ENCODE measurements at places on chromosomes 13 and 19. TPM values are rescaled to one million over a fixed set of nuclear protein-coding genes. Genes with fewer than 3 reads are reported as not detected.
A peak's percentile ranks its signal among the peaks of the same experiment; 100 is the strongest.

GRCh38 chr19:13040948-13041292, 45.6 kb downstream of the NFIX start:
- DNase-seq = no peak

The ZNF382 gene
- 11.8 TPM for total RNA-seq

DNA sequence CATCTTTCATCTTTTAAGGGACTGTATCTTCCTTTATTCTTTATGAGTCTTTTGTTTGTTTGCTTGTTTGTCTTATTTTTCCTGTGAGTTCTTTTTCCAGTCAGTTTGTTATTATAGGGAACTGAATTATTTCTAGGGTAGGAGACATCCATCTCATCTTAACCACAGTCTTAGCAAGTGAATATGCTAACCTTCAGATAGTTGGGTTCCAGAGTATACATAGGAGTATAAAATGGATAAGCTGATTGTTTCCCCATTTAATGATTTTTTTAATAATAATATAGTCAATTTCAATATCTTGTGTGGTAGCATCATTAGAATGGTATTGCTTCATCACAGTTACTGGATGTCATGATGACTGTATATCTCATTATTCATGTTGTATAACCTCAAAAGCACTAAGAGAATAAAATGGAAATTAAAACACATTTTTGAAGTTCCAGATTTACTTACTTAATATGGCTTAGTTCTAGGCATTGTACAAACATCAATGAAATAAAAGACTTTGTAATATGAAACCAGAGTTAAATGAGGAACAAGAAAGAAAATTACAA, 33.0 kb downstream of the GPC6 start:
- no peak for DNase-seq

The NCLN gene
- 49.6 TPM for total RNA-seq

DNA sequence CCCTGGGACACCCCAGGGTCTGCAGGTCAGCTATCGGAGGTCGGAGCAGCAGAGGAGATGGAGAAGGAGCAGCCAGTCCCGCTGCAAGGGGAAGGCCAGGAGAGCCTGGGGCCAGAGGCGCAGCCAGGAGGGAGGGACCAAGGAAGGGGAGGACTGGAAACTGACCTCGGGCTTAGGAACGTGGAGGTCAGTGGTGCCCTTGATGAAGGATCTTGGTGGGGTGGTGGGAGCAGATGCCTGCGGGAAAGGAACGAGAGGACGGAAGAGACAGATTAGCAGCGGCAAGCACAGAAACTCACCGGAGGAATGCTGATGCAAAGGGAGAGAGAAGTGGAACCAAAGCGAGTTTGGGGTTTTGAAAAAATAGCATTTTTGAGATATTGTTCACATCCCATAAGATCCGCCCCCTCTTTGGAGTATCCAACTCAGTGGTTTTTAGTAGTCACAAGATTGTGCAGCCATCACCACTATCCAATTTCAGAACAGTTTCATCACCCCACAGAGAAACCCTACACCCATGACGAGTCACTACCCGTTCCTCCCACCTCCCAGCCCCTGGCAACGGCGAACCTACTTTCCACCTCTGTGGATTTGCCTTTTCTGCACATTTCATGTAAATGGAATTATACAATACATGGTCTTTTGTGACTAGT, 22.1 kb downstream of the PLEKHF1 start:
- peak; percentile 30 for DNase-seq

The CEACAM8 gene
- total RNA-seq = not detected

- no peak for DNase-seq
These were observed 40.9 kb downstream of the ZNF846 start for GRCh38 chr19:9727644-9728043.

DNA sequence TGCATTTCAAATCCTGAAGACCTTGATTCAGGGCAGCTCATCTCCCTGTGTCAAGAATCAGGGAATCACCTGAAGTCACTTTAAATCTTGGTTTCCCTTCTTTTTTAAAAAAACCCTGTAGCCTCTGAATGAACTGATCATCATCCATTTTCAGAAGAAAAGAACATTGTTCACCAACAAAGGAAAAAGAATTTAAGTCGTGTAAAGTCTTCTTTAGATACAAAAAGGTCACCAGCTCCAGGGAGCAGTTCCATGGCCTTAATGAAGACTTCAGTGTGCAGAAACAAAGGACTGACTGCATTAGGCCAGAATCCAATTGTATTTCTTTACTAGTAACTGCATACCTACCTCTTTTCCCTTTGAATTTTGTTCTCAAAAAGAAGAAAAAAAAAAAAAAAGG, 245.0 kb downstream of the ABCC4 start:
- no peak for DNase-seq

The CYP4F8 gene
- not detected for total RNA-seq

GRCh38 chr13:67877031-67877430, 646.9 kb upstream of the PCDH9 start:
- DNase-seq = no peak

The HRC gene
- not detected for total RNA-seq

The ELAVL3 gene
- total RNA-seq = not detected

DNA sequence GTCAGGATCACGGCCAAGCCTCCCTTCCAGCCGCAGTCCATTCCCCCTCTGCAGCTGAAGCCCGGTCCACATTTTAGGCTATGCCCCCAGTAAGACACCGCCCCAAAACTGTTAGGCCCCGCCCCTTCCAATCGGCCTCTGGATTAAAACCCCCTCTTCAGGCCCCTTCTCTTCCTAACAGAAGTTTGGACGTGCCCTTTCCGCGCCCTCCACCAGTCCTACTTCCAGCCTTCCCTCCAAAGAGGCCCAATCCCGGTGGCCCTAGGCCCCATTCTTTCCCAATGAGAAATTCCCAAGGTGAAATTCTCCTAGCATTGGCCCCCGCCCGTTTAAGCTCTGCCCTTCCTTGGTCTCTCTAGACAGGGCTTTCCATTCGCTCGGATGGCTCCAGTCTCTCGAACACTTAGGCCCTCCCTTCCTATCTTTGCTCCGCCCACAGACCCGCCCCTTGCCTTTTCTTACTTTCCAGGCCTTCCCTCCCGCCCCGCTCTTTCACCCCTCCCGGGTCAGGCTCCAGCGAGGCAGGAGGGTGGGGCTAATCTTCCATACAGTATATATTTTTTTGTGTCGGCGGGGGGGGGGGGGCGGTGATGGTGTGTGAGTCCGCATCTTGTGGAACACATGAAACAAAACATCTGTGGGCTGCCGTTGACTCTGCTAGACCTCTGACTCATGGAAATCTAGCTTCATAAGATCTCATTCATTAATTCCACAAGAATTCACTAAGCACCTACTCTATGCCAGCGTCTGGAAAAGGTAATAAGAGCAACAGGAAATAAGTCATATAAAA, 13.6 kb downstream of the LTBP4 start:
- peak; percentile 85 for DNase-seq

The PCDH17 gene
- total RNA-seq = not detected

GRCh38 chr13:23883255-23883654, 5.9 kb downstream of the MIPEP start:
- DNase-seq = no peak

DNA sequence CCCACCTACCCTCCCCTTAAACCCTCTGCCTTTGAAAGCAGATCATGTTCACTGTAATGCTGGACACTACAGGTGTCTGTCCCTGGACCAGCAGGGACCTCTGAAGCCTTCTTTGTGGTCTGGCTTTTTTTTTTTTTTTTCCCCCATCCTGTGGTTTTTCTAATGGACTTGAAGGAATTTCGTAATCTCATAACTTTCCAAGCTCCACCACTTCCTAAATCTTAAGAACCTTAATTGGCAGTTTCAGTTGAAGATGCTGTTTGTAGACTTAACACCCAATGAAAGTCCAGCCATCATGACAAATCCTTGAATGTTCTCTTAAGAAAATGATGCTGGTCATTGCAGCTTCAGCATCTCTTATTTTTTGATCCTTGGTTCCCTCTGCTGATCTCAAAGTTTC, 45.0 kb upstream of the LRCH1 start:
- no peak for DNase-seq

DNA sequence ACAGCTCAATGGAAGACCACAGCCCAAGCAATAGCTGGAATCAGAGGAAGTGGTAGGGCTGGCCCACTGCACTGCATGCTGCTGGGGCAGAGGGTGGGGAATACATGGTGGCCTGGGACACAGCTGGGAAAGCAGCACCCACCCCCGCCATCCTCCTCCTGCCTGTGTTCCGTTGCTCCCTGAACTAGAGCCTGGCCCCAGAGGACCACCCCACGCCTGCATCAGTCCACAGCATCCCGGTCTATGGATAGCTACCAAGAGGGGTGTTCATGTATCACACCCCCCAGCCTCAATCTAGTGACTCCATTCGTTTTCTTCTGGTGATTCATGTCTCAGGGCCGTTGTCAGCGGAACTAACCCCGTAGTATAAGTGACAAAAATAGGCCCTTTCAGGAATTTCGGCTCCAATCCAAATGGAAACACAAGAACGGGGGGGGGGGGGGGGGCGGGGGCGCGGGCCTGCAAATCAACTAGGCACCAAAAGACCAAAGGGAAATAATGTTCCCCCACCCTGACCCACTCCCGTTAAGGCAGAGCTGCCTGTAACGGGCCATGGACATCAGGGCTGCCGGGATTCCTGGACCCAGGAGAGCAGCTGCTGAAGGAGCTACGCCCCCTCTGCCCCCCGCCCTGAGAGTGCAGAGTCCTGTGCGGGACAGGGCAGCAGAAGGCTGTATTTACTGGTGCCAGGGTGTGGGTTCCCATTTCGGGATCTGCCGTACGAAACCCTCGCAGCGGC, 18.9 kb upstream of the EPHX3 start:
- no peak for DNase-seq

- no peak for DNase-seq
These were observed 508 bp downstream of the SLC15A1 start for GRCh38 chr13:98751861-98752466.

- no peak for DNase-seq
These were observed 52.4 kb downstream of the LATS2 start for GRCh38 chr13:21009036-21009435.

The SIGLECL1 gene
- 0.18 TPM for total RNA-seq

GRCh38 chr19:51772977-51773376, 12.0 kb downstream of the FPR2 start:
- DNase-seq = no peak

GRCh38 chr13:102091231-102091630, 310.6 kb downstream of the FGF14 start:
- no peak for DNase-seq

- DNase-seq = peak; percentile 64
These were observed 176.9 kb downstream of the SHISA2 start for GRCh38 chr13:25874907-25875306.

- no peak for DNase-seq
These were observed 41.8 kb downstream of the SACS start for GRCh38 chr13:23391752-23392151.

DNA sequence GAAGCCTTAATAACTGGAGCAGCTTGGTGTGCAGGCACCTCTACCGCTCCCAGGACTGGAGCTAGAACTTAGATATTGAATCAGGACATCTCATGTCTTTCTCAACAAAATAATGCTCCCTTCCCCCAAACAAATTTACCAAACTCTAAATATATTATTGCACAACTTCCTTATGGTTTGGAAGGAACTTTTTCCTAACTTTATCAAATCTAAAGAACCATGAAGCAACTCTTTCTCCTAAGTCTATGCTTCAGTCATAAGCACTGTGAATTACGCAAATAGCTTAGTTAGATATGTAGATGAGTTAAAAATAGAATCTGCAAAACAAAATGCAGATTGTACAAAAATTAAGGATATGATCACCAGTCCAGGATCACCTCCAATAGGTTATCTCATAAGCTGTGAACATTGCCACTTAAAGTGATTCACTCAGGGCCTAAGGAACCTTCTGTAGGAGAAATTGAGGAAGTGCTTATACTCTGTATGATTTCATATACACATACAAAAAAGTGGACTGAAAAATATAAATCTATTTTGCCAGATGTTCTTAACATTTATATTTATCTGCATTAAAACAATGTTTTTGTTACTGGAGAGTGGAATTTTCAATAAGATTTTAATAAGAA, 20.4 kb upstream of the MAB21L1 start:
- no peak for DNase-seq

- no peak for DNase-seq
These were observed 698.7 kb downstream of the SLITRK1 start for GRCh38 chr13:83183439-83184149.

The MYPOP gene
- 12.9 TPM for total RNA-seq

DNA sequence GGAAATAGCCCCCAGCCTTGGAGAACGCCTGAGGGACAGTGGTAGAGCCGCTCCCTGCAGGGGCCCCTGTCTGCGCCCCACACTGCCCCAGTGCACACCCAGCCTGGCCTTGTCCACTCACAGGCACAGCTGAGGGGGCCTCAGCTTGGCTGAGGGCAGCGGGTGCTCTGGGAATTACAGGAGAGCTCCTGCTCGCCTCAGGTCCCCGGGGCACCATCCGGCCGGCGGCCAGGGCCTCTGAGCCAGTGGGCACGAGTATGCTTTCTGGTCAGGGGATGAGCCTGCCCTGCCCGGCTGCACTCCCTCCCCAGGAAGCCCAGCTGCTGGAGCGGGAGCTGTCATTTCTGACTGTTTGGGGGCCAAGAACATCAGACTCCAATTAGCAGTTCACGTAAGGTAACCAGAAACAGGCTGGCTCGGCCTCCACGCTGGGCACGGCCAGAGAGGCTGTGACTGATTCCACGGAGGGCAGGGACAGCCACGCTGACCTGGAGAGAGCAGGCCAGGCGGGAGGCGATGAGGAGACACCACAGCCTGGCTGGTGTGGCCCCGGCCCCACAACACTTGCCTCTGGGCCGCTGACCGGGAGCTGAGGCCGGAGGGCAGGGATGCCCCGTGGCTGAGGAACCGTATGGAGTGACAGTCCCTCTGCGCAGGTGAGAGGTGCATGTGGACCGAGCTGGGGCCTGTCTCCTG, 15.4 kb downstream of the CEBPG start:
- DNase-seq = no peak

- DNase-seq = no peak
These were observed 2.4 kb upstream of the ZNF506 start for GRCh38 chr19:19823916-19824315.

The EEF2 gene
- 1,592 TPM for total RNA-seq

The ZNF439 gene
- 3.0 TPM for total RNA-seq

DNA sequence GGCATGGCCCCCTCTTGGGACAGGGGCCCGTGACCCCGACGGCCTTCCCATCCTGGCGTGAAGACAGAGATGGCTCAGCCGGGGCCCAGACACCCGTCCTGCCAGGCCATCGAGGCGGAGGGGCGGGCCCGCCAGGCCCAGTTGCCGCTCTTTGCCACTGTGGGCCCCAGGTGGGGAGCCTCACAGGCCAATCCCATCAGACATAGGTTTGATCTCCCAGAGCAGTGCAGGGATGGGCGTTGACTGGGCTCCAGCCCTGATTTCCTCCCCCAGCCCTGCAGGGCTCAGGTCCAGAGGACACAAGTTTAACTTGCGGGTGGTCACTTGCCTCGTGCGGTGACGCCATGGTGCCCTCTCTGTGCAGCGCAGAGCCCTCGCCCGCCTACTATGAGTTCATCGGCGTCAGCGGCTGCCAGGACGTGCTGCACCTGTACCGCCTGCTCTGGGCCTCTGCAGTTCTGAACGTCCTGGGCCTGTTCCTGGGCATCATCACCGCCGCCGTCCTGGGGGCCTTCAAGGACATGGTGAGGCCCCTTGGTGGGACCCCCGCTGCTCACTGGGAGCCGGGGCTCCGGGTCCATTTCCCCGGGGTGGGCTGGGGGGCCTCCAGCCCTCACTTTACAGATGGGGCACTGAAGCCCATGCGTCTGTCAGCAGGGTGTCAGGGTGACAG, 42.4 kb downstream of the TMEM255B start:
- no peak for DNase-seq

The TPTE2 gene
- total RNA-seq = 0.30 TPM

Data from activated CD4-positive, alpha-beta memory T cell treated with anti-CD3 and anti-CD28 coated beads, Interleukin-2, amount 10 ng/mL, durations not matched to agents 7 days and 5 days (primary cell).